ENCODE measurements at places on chromosomes 5 and 9.

- DNase-seq, result no peak
Measured at GRCh38 chr5:153883854-153884611, 154.7 kb downstream of the FAM114A2 start.

DNA sequence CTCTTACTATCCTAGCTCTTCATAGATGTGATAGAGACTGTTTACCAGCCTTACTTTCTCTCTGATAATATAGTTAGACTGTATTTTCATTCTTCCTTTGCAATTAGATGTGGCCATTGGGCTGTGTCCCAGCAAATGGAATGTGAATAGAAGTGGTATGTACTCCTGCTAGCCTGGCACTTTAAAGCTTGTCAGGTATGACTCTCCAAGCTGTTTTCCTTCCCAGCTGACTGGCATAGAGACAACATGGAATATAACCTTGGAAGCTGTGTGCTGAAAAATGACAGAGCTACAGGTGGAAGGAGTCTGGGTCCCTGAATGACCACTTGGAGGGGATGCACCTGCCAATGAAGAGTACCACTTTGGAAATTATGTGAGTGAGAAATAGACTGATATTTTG is 116.2 kb downstream of the DIRAS2 start:
- no peak for DNase-seq

DNA sequence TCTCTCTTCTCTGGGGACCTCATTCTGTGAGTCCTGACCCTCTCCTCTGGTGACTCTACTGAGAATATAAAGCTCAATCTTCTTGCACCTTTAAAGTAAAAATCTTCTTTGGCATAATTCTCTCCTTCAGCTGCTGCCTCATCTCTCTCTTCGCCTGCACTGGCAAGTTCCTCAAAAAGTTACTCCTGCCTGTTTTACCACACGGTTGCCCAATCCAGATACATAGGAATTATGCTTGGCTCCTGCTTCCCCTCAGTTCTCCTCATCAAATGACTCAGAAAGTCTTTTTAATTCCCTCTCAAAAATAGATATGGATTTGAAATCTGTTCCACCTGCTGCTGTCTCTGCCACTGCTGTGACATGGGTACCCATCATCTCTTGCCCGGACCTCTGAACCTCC is 14.4 kb upstream of the HRCT1 start:
- no peak for DNase-seq

DNA sequence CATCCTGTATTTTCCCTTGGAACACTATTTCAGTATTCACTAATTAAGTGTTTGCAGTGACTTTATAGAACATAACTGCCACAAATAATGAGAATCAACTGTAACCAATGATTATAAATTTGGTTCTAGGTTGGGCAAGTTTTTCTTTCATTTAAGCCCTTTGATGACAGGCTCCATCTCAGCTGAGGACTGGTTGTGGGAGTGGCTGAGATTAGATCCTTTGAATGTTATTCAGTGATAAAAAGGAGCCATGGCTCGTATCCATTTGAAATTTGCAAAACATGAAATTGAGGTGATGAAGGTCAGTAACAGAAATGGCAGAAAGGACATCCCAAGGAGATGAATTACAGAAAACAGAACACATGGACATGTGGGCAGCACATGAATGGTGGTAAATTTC is 138.1 kb upstream of the PCA3 start:
- no peak for DNase-seq

DNA sequence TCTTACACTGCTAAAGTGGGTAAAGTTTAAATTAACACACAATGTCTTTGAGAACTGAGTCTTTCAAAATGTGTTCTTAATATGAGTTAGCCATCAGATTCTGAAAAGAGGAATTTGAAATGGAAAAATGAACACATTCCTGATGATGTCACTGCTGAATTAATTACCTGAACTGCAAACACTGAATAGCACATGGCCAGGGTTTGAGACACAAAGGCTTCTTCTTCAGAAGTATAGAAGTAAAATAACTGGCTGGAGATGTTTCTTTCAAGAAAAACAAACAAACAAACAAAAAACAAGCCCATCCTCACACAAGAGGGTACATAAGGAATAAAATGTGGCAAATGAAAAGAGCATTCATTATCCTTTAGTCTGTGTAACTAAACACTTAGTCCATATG is 7.1 kb downstream of the GLIS3 start:
- no peak for DNase-seq

DNA sequence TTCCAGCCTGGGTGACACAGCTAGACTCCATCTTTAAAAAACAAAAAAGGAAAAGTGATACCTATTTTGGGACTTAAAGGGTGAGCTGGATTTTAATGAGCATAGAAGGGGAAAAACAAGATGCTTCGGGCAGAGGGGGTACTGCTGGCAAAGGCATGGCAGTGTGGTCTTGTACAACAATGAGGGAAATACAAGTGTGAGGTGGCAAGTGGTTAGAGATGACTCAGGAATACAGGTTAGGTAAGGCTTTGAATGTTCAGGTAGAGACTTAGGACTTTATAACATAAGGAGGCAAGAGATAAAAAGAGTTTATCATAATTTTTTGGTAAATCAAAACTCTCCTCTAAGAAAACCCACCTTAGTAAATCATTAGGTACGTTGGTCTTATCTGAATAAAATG is 132.9 kb downstream of the FBN2 start:
- DNase-seq, result no peak

GRCh38 chr5:60535198-60535597 is 164.8 kb downstream of the DEPDC1B start:
- DNase-seq, result no peak
